HepG2 (cell line): ENCODE measurements at places on chromosomes 12 and 14.

DNA sequence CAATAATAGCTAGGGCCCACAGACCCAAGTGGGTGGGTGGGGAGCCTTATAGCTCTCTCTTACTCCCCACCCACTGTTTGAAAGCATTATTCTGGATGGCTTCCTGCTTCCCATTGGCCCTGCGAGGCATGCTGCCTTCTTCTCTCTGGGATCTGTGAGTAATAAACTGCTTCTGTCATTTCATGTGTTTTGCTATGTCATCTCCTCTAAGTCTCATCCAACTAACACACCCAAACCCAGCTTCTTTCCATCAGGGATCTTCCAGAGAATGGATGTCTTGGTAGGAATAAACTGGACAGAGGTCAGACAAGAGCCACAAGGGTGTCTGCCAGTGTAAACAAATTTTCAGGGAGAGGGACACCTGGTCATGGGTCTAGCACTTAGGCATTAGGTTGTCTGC is 66.4 kb upstream of the BDKRB2 start:
- no peak for DNase-seq

DNA sequence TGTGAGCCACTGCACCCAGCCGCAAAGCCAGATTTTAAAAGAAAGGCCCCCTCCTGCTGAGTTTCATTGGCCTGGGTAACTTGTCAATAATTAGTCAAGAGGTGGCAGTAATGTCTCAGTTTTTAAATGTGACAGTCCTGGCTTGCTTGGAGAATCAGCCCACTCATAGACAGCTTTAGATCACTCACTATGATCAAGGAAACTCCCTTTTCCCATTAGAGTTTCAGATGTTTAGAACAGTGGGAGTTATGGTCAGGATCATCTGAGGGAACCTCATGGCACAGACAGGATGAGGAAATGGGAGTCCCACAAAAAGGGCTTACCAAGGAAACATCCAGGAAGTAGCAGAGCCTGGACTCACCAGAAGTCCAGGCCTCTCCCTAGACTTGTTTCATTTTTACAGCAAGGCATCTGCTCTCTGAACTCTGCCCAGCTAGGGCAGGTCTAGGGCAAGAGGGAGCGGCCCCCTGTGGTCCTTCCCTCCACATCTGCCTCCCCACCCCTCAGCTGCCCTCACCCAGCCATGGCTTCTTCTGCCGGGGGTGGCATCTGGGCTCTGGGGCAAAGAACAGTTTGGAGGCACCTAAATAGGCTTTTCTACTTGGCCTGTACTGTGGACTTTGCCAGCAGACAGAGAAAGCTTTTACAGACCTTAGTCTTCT is 11.2 kb downstream of the BCL2L14 start:
- peak; percentile 70 for DNase-seq

- no peak for DNase-seq
Observed at GRCh38 chr12:59386236-59386635, 209.6 kb upstream of the SLC16A7 start.

DNA sequence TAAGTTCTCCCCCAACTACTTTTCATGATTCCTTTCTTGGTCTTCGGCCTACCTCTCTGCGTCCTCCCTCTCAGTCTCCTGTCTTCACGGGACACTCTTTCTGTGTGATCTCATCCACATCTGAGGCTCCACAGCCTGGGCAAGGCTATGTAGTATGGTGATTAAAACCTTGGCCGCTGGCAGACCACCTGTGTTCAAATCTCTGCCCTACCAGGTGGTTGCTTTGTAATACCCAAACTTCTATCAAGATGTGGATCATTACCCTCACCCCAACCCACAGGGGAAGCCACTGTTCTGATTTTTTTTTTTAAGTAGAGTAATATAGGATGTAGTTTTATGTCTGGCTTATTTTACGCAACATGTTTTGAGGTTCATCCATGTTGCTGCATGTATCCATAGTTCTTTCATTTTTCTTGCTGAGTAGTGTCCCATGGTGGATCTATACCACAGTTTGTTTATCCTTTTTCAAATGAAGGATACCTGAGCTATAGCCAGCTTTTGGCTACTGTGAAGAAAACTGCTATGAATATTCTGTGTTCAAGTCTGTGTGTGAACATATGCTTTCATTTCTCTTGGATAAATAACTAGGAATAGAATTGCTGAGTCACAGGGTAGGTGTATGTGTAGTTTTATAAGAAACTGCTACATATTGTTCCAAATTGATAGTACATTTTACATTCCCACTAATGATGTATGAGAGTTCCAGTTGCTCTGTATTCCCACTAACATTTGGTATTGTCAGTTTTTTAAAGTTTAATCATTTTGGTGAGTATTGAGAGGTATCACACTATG is 8.3 kb upstream of the STAT6 start:
- DNase-seq = no peak

DNA sequence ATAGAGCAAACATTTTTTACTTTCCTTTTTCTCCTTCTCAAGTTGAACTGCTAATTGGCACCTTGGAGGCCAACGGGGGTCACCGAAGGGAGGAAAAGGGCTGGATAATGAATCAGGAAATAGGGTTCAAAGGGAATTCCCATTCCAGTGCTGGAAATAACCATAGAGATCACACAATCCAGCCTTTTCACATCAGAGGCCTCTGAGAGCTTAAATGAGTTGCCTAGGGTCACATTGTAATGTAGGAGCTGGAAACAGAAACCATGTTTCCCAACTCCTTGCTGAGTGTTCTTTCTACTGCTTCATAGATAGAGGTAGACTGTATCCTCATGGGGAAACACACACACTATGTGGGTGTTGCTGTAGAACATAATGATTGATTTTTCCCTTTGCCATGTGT is 60.6 kb upstream of the DDHD1 start:
- DNase-seq = no peak

DNA sequence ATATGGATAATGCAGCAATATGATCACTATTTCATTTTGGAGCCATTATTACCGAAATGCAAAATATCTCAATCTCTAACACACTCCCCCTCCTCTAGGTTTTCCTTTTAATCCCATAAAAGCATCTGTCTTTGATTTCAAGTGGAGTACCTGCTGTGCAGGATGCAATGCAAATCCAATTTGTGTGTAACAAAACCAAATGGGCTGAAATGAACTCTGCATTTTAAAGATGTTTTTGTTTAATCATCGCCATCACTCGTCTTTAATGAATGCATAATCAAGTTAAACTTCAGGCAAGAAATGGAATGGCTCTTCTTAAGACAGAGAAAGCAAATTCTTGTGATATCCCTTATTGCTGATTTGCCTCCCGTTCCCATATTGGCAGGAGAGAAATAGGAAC is 114.3 kb downstream of the SLC15A5 start:
- no peak for DNase-seq

DNA sequence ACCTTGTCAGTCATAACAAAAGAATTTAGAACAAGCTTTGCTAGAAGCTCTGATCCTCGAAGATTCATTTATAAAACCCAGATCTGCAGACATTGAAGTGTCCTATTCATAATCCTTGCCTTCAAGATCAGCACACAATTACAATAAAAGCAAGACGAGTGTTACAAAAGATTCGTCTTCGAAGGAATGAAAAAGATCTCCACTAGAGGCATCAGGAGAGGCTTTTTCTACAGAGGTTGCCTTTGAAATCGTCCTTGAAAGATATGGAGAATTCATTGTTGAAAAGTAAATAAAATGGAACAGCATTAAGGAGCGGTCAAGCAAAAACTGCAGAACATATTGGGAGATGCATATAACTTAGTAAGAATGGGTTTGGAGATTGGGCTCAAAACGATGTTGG is 146.4 kb downstream of the BMP4 start:
- DNase-seq = no peak

GRCh38 chr12:20142316-20142715 is 226.0 kb upstream of the PDE3A start:
- no peak for DNase-seq

GRCh38 chr12:70379846-70380245 is 13.8 kb downstream of the KCNMB4 start:
- DNase-seq = no peak

- DNase-seq = no peak
Observed at GRCh38 chr14:24679248-24679961, 45.4 kb upstream of the GZMB start.

- no peak for DNase-seq
Observed at GRCh38 chr14:73814153-73814552, 37.5 kb upstream of the PTGR2 start.

DNA sequence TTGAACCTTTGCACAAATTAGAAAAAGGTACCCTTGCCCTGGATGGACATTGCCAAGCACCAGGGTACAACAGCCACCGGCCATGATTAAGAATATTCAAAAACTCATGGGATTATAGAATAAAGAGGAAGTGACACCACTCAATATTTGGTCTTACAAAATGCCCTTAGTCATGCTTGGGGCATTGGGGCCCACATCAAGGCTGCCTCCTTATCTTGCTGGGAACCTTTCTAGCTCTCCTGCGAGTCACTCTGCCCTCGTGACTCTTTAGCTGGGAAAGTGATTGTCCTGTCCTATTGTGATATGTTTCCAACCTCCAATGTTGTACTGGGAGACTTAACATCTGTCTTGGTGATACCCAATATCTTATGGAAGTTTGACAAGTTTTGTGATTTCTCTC is 57.8 kb downstream of the GTF2A1 start:
- DNase-seq = no peak

GRCh38 chr12:6345319-6346091 is 3.6 kb upstream of the TNFRSF1A start:
- peak; percentile 84 for DNase-seq

- no peak for DNase-seq
Observed at GRCh38 chr12:129727100-129727499, 176.7 kb downstream of the TMEM132D start.

DNA sequence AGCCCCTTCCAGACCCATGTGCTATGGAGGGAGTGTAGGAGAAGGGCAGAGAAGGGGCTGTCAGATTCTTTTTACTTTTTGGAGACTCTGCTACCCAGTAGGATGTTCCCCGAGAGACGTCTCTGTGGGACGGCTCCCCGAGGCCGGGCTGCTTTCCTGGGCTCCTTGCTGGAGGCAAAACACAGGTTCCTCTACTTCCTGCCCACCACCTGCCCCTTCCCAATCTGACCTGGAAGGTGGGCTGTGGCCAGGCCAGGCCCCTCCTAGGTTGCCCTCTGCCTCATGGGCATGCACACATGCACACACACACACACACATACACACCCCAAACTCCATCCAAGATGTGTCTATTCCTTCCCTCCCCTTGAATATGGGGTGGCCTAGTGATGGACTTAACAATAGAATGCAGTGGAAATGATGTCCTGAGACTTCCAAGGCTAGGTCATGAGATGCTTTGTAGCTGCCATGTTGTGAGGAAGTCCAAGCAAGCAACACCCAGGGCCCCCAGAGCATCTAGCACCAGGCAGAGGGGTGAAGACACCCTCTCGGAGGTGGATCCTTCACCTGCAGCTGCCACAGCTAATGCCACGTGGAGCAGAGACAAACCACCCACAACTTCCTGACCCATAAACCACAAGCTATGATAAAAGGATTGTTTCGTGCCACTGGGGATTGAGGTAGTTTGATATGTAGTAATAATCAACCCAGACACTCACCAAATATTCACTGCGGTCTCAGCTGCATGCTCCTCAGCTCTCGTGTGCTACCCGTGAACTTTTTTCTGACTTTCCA is 1.6 kb upstream of the ASB2 start:
- no peak for DNase-seq

- DNase-seq = no peak
Observed at GRCh38 chr12:93778306-93778705, 101.1 kb downstream of the CRADD start.

DNA sequence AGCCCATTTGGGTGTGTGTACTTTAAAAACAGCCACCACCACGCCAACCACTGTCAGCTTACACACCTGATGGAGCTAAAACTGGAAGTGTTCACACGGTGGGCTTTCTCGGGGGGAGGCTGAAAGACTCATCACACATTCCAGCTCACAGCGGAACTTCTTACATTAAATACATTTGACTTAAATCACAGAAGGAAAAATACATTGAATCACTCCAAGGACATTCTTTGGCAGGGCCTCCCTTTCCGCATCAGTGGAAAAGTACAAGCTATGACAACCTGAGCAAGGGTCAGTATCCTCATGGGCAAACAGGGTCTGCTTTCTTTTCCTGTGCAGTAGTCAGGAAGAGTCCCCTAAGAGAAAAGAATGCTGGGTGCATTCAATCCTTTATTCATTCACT is 31.0 kb upstream of the TC2N start:
- peak; percentile 66 for DNase-seq

DNA sequence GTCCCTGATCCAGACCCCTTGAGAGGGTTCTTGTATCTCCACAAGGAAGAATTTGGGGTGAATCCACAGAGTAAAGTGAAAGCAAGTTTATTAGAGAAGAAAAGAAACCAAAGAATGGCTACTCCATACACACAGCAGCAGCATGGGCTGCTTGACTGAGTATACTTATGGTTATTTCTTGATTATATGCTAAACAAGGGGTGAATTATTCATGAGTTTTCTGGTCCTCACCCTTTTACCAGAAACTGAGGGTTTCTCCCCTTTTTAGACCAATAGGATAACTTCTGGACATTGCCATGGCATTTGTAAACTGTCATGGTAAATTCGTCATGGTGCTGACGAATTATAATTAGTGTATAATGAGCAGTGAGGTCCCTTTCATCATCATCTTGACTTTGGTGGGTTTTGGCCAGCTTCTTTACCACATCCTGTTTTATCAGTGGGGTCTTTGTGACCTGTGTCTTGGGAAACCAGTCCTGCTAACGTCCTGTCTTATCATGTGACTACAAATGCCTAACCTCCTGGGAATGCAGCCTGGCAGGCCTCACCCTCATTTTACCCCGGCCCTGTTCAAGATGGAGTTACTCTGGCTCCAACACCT is 121.9 kb downstream of the SPTSSA start:
- no peak for DNase-seq

DNA sequence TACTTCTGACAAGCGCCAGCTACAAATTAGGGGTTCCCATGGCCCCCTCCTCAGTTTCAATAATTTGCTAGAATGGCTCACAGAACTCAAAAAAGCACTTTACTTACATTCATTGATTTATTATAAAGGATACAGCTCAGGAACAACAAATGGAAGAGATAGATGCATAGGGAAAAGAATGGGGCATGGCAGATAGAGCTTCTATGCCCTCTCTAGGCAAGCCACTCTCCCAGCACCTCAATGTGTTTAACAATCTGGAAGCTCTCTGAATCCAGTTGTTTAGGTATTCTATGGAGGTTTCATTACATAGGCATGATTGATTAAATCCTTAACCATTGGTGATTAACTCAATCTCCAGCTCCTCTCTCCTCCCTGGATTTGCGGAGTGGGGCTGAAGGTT is 184.5 kb upstream of the DAAM1 start:
- DNase-seq = no peak

DNA sequence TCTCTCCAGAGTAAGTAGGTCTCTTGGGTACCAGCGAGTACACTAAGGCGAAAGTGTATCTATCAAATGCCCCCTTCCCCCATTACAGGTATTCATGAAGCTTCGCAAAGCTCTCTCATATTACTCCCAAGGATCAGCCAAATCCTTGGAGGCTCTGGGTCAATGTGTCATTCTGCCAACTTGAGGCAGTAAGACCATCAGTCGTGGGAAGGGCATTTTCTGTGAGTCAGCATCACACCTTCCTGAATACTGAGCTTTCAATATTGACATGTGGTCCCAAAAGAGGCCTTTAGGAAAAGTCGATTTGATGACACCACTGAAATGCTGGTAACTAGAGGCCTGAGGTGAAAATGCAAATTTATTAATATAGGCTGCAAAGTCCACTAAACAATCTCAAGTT is 323.9 kb downstream of the LRIG3 start:
- no peak for DNase-seq
